ENCODE measurements at places on chromosomes 5 and 9.

- DNase-seq = no peak
These were observed 39.4 kb downstream of the LYRM7 start for GRCh38 chr5:131210151-131210510.

GRCh38 chr5:167702014-167702413, 589.4 kb upstream of the WWC1 start:
- DNase-seq = no peak

- DNase-seq = no peak
These were observed 481.6 kb downstream of the NTRK2 start for GRCh38 chr9:85151162-85151561.

DNA sequence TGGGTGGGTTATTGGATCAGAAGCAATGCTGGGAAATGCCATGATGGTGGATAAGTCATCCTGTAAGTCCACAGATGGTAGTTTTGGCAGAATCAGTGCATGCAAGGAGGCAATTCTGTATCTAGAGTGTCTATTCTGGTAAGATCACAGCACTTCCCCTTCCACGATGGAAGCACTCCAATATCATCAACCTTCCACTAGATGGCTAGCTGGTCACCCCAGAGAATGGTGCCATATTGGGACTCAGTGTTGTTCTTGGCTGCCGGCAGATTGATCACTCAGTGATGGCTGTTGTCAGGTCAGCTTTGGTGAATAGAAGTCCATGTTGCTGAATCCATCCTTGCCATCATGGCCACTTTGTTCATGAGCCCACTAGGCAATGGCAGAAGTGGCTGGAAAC, 553.5 kb downstream of the CSNK1G3 start:
- no peak for DNase-seq

DNA sequence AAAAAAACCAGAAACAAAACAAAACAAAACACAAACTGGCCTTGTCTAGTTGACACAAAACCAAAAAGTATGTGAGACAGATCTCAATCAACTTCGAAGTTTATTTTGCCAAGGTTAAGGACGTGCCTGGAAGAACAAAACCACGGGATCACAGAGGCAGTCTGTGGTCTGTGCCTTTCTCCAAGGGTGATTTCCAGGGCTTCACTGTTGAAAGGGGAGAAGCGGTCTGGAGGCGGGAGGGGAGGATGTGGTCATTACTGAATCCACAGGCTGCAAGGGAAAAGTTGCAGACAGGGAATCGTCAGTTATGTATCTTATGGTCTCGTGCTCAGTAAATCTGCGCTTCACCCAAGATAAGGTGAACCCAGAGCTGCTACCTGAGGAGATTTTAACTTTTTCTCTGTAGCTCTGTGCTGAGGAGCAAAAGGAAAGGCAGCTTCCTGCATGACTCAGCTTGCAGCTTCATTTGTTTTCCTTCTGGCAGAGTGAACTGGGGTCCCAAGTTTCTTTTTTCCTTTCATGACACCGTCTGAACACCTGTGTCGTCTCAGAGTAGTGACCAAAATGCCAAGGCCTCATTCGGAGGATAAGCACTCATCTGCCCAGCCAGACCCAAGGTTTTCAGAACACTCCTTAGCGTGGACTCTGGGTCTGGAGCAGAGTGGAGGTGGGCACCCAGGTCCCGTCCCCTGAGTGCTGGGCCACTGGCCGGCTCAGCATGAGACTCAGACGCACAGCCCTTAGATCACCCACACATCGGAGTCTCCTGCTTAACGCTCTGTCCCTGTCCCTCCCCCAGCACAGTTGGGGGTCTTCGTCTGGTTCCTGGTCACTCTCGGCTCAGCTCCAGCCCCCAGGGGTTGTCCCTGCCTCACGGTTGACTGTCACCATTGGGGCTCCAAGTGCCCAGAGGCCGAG, 25.9 kb downstream of the ROPN1L start:
- no peak for DNase-seq
